Cardiac muscle cell (in vitro differentiated cells and primary cell): ENCODE measurements at places on chromosomes 6 and 20. TPM values are rescaled to one million over a fixed set of nuclear protein-coding genes. Genes with fewer than 3 reads are reported as not detected.

BPIFA1 gene
- not detected in 2 replicates for total RNA-seq

EPPIN gene
- not detected in 2 replicates for total RNA-seq

DNA sequence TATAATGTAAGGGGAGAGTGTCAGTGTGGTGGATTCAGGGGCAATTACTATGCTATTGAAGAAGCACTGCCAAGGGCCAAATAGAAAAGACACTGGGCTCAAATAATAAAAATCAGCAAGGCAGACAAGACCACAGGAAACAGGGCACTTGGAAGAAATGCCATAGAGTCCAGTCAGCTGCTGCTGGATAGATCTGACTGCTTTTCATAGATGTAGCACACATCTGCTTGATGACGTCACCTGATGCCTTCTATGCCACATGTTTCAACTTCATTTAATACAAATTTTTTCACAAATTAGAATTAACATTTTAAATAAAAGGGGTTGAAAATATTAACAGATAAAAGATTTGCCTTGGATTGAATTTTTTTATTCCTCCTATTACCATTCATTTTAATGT is 23.9 kb upstream of the AHI1 start:
- DNase-seq = no peak

- no peak for DNase-seq
Observed at GRCh38 chr20:16187956-16188616, 385.2 kb downstream of the KIF16B start.

TTBK1 gene
- total RNA-seq = 0.60 and 1.0 TPM in 2 replicates
